Stimulated activated CD8-positive, alpha-beta memory T cell treated with anti-CD3 and anti-CD28 coated beads, Interleukin-2, amount 100 ng/mL, for 1 hour (primary cell): ENCODE measurements at places on chromosomes 11 and 22.

DNA sequence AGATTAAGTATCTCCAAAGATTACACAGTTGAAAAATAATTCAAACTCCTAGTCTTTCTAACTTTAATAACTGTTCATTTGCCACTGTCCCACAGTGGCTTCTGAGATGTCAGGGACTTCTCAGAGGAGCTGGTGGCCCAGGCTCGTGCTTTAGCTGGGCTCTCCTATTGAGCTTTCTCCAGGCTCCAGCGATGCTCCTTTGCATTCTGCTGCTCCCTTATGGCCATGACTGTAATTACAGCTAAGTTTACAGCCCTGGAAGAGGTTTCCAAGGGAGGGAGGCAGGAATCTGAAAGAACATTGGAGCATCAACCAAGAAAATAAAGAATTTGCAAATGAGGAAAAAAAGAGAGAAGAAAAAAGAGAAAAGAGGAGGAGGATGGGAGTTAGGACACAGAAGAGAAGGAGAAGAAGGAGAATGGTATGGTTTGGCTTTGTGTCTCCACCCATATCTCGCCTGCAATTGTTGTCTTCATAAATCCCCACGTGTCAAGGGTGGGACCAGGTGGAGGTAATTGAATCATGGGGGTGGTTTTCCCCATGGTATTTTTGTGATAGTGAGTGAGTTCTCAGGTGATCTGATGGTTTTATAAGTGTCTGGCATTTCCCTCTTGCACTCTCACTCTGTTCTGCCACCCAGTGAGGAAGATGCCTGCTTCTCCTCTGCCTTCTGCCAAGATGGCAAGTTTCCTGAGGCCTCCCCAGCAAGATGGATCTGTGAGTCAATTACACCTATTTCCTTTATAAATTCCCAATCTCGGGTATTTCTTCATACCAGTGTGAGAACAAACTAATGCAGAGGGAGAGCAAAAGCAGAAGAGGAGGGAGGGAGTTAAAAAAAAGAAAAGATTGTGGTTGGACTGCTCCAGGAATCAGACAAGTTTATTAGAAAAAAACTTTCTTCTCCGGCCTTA lies 857.0 kb downstream of the KCNA4 start:
- no peak for DNase-seq

DNA sequence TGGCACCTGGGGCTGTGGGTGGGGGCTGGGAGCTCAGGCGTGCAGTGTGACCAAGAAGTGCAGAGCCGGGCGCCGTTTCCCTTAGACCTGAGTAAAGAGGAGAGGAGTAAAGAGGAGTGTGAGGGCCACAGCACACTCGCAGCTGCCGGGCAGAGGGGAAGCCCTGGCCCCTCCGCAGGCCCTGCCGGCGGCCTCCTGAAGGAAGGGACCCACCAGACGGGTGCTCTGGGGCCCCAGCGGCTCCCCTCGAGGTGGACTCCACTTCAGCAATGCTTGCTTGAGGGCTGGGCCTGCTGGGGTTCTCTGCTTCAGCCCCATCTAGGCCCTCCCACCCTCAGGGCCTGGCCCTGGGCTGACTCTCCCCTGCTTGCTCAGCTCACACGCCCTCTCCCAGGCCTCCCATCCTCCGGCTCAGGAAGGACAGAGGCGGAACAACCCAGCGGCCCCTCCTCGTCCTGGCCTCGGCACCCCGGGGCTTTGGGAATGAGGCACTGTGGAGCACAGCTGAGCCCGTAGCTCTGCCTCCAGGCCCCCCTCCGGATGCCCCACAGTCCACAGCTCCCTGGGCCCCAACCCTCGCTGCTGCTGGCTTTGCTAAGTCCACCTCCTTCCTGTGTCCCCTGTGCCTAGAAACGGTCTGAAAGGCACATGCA lies 1198.7 kb downstream of the BRD1 start:
- DNase-seq, result no peak

DNA sequence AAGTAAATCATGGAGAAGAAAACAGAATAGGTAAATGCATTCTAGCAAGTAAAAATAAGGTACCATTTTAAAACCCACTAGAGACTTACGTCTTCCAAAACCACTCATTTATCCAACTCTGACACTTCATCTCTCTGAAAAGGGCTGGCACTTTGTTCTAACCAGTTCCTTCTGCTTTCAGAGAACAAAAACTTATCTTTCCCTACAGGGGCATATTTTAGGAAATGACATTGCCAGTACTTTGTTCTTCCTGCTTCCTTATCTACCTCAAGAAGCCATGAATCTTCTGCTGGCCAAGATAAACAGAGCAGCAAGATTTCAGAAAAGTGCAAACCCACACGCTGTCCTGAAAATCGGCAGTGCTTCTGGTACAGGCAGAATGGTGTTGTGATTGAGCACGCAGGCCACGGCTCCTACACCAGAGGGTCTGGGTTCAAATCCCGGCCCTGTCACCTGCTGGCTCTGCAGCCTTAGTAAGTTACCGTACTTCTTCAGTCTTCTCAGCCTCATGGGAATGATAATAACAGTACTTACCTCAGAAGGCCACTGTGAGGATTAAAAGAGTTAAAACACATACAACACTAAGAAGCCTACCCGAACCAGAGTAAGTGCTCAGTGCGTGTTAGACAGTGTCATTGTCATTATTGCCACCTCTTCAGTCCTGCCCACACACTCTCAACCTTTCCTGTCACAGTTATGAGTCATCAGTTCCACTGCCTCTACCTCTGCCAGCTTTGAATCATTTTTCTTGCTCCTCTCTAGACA lies 11.0 kb downstream of the MPZL3 start:
- DNase-seq, result peak; percentile 48

DNA sequence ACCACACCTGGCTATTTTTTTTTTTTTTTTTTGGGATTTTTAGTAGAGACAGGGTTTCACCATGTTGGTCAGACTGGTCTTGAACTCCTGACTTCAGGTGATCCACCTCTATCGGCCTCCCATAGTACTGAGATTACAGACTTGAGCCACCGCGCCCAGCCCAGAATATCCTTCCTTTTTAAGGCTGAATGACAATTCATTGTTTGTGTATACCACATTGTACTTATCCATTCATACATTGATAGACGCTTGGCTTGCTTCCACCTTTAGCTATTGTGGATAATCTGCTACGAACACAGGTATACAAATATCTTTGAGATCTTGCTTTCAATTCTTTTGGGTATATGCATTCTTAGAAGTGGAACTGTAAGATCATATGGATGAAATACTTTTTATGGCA lies 10.8 kb upstream of the RASSF10 start:
- no peak for DNase-seq

- no peak for DNase-seq
Observed at GRCh38 chr11:12103411-12104225, 6.8 kb upstream of the MICAL2 start.
